ENCODE measurements at places on chromosomes 2 and 18.

DNA sequence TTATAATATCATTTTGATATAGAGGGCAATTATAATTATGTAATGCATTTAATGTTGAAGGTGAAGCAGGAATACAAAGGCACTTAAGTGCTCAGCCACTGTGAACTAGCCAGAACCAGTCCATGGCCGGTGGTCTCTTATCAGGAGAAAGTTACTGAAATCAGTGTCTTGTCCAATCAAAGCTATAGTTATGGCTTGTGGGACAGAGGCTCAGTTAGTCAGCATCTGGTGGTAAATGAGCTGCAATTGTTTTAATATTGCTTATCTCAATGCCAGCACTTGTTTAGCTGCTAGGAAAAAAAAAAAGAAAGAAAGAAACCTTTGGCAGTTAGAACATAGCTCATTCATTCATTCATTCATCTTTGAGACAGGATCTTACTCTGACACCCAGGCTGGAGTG is 3.8 kb upstream of the ALS2 start:
- no peak for DNase-seq

DNA sequence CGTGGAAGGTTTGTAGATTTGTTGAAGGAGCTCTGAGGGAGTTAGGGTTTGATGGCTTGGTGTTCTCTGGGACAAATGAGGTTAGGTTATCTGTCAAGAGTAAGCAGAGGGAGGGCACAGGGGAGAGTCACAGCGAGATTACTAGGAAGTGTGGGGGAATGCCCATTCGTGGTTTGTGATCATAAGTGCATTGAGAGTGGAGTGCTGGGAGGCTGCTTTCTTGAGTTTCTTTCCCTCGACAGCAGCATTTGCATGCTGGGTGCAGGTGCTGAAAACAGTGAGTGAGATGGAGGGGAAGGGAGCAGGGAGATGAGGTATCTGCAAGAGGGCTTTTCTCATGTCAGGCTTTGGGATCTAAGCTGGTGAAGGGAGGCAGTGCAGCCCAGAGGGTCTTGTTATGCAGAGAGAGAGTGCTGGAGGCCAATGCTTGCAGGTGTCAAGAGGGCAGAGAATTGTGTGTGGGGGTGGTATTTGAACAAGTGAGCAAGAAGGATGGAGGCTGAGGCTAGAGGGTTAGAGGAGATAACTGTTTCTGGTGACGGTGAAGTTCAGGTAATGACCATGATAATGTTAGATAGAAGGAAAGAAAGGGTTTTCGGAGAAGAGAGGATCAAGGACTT is 8.8 kb downstream of the RALB start:
- no peak for DNase-seq

- no peak for DNase-seq
Observed at GRCh38 chr2:20516291-20516645, 69.4 kb downstream of the RHOB start.

- no peak for DNase-seq
Observed at GRCh38 chr18:58756596-58757240, 85.5 kb downstream of the MALT1 start.

DNA sequence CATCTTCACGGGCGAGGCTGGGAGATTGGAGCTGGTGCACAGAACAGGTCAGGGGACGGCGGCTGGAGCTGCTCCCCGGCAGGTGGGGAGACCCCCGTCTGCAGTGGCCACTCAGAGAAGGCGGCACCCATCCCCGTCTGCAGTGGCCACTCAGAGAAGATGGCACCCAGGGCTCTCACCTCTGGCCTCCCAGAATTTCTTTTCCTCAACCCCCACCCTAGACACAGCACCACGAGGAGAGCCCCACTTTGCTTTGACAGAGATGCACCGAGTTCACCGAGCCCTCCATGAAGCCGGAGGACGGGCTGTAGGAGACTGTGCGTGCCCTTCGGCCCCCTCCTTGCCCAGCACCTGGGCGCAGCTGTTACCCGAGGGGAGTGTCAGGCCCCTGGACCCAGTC is 201.6 kb upstream of the SALL3 start:
- DNase-seq: no peak

DNA sequence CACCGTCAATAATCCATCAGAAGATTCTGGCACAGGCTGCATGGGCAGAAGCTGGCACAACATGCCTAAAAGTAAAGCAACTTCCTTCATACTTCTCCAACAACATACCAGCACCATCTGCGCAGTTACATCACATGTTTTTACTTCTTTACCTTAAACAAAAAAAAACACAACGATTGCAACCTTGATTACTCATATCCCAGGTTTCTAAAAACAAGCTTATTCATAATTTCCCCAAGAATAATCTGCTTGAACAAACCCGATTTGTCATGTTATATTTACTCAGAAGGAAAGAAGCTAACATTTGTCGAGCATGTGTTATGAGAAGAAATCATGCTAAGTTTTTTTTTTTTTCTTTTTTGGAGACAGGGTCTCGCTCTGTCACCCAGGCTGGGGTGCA is 54.7 kb downstream of the THADA start:
- no peak for DNase-seq

Measured in HuH-7.5 (cell line).